ENCODE measurements at places on chromosomes 6 and 20.

- DNase-seq: no peak
These were observed 247.0 kb downstream of the IBTK start for GRCh38 chr6:82000551-82000950.

DNA sequence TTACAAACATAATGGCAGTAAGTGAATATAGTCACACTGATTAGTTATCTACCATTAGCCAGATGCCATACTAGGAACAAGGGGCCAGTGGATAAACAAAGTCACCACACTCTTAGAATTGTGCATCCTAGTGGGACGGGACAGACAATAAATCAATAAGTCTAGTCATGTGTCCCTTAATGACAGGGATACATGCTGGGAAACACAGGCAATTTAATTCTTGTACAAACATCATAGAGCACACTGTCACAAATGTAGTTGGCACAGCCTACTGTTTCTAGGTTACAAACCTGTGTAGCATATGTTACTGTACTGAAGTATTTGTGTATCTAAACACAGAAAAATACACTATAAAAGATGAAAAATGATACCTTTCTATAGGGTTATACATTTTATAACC, 123.0 kb upstream of the FAM184A start:
- no peak for DNase-seq

GRCh38 chr6:134419716-134420115, 101.8 kb upstream of the SGK1 start:
- DNase-seq: no peak

- DNase-seq: no peak
These were observed 2.3 kb upstream of the MTFR2 start for GRCh38 chr6:136252441-136252840.
